ENCODE measurements at places on chromosomes 11 and 22.
A peak's percentile ranks its signal among the peaks of the same experiment; 100 is the strongest.

DNA sequence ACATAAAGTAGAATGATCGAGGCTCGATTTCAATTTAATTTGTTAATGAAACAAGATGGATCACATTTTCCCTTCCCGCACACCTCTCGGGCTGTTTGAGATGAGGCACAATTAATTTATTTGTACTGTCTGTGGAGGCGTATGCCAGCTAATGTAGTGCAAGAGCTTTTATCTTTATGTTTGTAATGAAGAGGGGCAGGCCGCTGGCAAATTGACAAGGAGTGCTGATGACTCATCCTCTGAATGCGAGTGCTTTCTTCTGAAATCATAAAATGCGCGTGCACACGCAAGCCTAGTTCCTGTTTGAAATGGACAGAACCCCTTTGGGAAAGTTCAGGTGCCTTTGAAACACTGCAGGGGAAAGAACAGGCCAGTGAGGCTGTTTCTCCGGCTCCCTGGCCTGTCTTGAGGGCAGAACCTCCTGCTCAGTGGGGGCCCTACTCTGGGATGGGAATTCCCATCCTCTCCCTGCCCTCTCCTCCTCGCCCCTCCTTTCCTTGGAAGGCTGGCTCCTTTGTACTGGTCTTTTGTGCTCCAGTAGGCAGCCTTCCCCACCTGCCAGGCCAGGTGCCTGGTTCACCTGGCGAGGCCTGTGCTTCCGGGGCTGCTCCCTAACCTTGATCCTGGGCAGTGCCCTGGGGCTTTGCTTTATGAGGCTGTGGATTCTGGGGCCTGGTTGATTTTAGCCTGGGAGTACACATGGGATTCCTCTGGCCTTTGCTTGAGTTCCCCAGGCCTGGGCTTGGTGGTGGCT is 50.3 kb downstream of the TEAD1 start:
- peaks cover 6% of the 10 kb centered on the region for H3K4me1 ChIP-seq
- no peak overlapping the region for H3K27ac ChIP-seq
- peaks cover 79% of the 10 kb centered on the region for H3K27me3 ChIP-seq
- DNase-seq: no peak

GRCh38 chr11:117823294-117823945 is 1.1 kb downstream of the FXYD2 start:
- peak; percentile 50 for DNase-seq
- H3K36me3 ChIP-seq: peaks cover under 1% of the 10 kb centered on the region
- no peaks in the 10 kb centered on the region for H3K27me3 ChIP-seq
- peak overlapping the region; percentile 13 for H3K4me3 ChIP-seq
- H3K27ac ChIP-seq: peak overlapping the region; percentile 84

DNA sequence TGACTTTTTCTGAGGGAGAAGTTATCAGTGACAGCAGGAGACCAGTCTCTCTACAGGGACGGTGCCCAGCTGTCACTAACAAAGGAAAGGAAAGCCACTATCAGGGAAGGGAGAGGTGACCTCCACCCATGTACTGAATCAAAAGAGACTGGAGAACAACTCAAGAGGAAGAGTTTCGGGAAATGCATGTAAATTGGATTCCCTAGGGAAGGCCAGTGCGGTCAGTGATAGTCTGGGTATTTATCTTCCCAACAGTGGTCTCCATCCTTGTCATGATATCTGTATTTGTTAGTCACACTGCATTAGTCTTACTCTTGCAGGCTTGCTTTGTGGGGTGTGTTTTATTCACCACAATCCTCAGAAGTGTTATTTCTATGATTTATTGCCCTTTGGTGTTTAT is 193.4 kb upstream of the KIRREL3 start:
- no peaks in the 10 kb centered on the region for H3K4me1 ChIP-seq
- no peak overlapping the region for H3K4me3 ChIP-seq
- no peaks in the 10 kb centered on the region for H3K27me3 ChIP-seq
- no peak overlapping the region for H3K27ac ChIP-seq

DNA sequence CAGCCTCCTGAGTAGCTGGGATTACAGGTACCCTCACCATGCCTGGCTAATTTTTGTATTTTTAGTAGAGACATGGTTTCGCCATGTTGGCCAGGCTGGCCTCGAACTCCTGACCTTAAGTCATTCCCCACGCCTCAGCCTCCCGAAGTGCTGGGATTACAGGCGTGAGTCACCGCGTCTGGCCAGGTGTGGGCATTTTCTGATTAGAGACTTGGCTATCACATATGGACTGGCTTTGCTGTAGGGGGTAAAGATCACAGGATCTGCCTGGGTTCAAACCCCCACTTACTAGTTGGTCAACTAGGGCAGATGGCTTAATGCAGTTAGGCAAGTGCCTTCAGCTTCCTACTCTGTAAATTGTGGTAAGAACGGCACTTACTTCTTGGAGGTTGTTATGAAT is 6.5 kb downstream of the CD248 start:
- H3K27me3 ChIP-seq: no peaks in the 10 kb centered on the region
- no peaks in the 10 kb centered on the region for H3K36me3 ChIP-seq
- no peak overlapping the region for H3K4me3 ChIP-seq
- H3K27ac ChIP-seq: no peak overlapping the region
- DNase-seq: no peak
- H3K4me1 ChIP-seq: peaks cover 22% of the 10 kb centered on the region

GRCh38 chr11:2584812-2585565 is 114.8 kb downstream of the KCNQ1OT1 start:
- no peak for DNase-seq
- H3K36me3 ChIP-seq: no peaks in the 10 kb centered on the region
- H3K4me1 ChIP-seq: no peaks in the 10 kb centered on the region
- no peak overlapping the region for H3K4me3 ChIP-seq
- H3K27ac ChIP-seq: no peak overlapping the region
